ENCODE measurements at places on chromosomes 16 and 17.

GRCh38 chr17:43982171-43982570, 22.3 kb upstream of the NAGS start:
- DNase-seq: no peak

DNA sequence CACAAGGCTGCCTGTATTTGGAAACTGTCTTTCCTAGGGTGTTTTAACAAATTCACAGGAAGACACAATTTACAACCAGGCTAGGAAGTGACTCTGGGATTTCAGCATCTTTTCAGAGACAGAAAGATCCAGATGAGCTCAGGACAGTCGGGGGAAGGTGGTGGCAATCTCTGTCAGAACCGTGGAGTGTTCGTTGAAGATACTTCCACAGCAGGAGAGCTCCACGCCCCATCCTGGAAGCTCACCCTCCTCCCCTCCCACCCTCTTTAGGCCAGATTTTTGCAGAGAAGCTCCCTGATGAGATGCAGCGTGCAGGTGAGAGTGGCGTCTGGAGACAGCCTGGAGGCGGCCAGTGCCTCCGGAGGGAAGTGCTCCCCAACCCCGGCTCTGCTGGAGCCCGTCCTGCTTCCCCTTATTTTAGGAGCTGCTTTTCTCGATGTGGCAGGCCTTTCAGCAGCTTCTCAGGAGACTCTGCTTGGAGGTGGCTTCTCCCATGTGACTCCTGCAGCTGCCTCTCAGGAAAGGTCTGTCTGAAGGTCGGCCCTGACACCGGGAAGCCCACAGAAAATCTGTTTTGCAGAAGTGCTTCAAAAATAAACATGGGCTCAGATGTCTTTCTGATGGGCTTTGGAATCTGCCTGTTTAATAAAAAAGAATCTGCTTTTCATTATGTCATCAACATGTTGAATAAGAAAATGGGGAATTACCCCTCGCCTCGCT, 186.4 kb upstream of the CHMP6 start:
- DNase-seq: no peak

- no peak for DNase-seq
Measured at GRCh38 chr17:16040710-16041251, 41.2 kb downstream of the TTC19 start.

DNA sequence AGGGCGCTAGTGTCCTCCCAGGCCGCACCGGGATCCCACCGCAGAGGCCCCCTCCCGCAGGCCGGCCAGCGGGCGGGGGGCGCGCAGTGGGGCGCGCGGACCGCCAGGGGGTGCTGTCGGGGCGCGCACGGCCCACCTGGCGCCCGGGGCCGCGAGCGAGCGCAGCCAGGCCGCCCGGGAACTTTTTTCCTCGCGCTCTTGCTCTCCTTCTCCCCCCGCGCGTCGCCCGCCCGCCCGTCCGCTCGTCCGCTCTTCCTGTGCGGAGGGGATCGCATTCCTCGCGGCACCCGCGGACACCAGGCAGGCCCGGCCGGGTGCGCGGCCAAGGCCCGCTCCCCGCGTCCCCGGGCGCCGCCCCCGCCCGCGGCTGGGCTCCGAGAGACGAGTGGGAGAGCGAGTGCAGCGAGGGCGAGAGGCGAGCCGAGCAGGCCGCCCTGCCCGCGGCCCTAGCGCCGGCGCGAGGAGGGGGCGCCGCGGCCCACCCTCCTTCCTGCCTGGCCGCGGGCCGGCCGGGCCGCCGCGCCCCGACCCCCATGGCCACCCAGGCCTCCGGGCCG, at the start of gene RAI1:
Gene RAI1 (plus strand): TSS at position 272 of the 557 bp plus-strand sequence. CDS start 111,491 bp downstream, outside the sequence.
- peak; percentile 83 for DNase-seq

GRCh38 chr17:73300392-73300791, 11.4 kb downstream of the CDC42EP4 start:
- DNase-seq: no peak

DNA sequence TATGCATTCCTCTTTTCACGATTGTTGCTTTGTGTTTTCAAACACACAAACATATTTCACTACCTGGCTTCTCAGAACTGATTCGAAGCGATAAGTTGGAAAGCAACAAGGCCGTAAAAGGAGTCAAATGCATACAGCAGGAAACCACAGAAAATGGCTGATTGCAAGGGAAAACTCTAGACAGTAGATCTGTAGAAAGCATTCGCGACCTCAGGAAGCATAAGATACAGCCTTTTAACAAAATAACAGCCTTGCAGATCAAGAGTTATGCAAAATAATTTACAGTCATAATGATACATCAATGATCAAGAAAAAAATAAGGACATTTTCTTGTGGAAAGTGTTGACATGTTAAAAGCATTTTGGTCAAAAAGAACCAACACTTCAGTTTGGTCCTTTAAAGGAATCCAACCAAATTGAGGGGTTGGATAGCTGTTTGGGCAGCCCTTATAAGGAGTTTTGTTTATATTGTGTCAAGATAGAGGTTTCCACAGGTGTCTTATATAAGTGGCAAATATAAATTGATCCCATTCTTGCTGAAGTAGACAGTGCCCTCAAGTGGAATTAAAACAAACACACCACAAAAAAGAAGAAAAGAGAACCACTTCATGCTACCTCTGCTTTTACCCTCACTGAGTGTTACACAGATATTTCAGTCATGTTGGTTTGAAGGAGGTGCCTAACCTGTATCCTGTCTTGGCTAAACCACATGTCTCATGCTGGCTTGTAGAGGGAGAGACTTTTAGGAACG, 5.5 kb downstream of the CYLD start:
- no peak for DNase-seq

GRCh38 chr16:4052801-4053293, 63.4 kb downstream of the ADCY9 start:
- DNase-seq: no peak

DNA sequence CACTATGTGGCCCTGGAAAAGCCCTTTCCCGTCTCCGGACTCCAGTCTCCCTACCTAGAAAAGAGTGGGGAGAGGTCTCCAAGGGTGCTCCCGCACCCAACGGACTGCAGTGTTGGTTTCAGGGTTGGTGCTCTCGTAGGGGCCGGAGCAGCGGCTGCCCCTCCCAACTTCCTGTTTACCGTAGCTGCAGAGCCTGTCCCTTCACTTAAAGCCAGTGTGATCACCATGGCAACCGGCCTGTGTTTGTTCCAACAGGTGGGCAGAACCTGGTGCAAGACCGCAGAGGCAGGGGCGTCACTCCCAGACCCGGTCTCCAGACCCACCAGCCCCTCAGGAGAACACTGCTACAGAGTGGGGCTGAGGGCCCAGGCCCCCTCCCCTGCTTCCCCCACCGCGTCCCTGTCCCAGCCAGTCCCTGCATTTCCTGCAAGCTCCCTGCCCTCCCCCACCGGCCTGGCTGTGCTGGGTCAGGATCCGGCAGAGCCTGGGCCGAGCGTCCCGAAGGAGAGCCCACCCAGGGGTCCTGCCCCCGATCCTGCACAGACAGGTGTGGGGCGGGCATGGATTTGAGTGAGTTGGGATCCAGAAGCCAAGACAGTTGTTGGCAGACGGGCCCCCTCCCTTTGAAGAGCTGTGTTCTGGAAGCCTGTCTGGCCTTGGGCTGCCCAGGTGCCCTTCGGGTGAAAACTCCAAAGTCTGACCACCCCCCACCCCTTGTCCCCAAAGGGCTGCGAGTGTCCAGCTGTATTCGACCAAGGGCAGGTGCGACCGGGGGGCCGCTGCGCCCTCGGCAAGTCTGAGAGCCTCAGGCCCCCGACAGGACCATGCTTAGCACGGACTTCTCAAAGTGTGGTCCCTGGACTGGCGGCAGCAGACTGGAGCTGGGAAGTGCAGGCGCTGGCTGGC, 1.5 kb upstream of the BAIAP3 start:
- DNase-seq: peak; percentile 91

GRCh38 chr17:49972486-49973270, 3.7 kb downstream of the DLX4 start:
- DNase-seq: peak; percentile 68

- DNase-seq: no peak
Measured at GRCh38 chr17:31900877-31901276, 631 bp downstream of the UTP6 start.

DNA sequence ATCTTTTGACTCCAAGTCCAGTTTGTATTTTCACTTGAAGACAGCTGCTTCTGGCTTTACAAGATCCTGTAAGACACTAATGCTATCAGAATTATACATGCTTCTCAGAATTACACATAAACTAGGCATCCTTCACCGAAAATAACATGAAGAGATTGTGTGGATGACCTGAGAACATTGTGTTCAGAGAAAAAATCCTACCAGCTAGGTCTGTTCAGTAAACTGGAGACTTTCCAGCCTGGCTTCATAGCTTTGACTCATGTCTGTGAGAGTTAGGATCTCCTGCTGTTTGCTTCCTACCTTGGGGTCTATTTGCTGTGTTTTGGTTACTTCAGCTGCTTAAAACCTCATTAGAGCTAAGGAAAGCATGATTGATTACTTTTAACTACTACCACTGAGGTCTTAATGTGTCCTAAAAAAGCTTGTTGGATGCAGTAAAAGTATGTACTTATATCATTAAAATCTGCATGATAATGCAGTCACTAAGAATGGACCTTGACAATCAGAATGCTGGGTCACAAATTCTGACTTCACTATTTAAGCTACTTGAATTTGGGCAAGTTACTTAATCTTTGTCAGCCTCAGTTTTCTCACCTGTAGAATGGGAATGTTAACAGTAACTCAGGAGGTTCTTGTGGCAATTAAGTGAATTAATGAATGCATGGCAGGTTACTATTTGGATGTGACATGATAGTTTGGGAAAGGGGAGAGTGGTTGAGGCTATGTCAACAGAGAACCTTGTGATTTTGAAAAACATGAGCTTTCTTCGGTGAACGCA, 8.0 kb upstream of the MYH13 start:
- DNase-seq: no peak

- no peak for DNase-seq
Measured at GRCh38 chr16:25270577-25270976, 12.9 kb upstream of the ZKSCAN2 start.

DNA sequence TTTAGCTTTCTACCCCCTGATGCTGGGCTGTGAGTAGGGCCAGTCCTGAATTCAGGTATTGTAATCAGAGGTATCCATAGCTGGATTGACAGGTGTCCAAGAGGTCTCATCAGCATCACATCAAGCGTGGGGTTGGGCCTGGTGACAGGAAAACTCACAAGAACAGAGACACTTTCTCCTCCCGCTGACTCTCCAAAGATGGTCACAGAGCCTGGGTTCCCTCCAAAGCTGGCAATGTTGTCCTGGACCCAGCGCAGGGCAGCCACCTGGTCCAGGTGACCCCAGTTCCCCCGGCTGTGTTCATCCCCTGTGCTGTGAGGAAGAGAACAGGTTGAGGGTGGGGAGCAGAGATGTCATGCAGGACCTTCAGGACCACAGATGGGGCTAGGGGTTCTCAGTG, 11.7 kb downstream of the CES1 start:
- no peak for DNase-seq

DNA sequence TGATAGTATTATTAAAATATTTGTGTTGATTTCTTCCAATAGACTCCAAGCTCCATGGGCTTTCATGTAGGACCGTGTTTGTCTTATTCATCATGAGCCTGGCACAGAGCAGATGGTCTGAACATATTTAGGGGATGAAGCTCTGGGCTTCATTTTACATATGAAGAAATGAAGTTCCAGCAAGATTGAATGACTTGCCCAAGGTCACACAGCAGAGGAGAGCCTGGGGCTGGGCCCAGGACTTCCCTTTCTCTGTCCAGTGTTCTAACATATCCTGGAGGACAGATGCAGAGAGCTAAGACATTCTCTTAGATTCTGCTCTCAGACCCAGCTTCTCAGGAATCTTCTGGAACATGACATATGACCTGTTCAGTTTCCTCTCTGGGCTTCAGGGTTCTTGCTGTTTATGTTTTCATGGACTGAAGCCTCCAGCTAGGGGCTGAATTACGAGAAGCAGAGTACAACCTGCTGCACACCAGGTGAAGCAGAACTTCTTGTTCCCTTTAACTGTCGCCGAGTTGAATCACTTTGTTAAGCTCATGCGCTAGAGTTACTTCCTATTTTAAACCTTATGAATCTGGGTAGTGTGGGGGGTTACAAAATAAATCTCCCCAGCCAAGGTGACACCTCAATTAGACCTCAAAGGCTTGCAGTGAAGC, 53.6 kb downstream of the GPRC5B start:
- no peak for DNase-seq

DNA sequence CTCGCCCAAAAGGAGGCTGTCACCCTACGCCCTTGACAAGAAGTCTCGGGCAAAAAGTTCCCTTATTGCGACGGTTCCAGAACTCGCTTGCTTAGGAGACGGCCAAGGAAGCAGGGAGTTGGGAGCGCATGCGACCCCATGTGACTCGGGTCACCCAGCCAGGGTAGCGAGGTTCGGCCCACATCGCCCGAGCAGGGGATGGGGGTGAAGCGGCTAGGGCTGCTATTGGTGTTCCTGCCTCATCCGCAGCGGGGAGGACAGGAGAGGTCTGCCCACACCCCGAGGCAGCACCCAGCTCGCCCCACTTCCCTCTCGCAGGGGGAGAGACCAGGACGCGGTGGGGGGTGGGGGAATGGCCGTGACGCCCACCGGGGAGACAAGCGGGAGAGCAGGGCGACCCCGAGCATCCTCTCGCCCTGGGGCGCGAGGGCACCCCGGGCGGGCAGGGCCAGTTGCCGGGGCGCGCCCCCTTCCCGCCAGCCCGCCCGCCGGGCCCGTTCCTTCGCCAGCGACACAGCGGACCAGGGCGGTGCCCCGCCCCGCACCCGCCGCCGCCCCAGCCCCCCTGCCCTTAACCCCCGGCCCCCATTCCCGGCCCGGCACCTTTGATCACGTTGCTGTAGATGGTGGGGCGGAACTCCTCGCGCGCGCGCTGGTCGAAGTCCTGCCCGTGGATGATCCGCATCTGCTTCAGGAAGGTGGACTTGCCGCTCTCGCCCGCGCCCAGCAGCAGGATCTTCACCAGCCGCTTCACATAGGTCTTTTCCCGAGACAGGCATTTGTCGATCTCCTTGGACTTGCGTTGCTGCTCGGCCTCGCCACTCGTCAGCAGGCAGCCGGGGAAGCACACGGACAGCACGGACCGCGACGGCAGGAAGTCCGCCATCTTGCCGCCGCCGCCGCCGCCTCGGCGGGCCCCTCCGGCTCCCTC, 567 bp downstream of the GNA13 start:
- DNase-seq: no peak

DNA sequence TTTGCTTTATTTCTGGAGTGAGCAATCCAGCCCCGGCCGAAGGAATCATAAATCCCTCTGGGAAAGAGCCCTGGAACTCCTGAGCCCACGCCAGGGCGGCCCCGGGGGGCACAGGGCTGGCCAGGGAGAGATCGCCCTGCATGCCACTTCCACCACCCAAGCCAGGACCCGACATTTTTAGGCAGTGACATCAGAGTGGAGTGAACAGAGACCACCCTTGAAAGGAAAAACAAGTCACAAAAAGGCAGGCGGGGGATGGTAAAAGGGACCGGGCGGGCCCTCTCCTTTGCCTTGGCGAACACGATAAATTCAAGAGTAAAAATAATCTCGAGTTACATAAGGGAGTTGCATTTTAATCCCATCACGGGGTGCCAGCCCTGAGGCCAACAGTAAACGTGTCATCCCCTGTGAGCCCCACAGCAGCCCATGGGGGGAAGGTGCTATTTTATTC, 284.1 kb downstream of the C16orf95 start:
- DNase-seq: no peak

GRCh38 chr16:64951193-64951592, 170.7 kb downstream of the CDH11 start:
- no peak for DNase-seq

GRCh38 chr17:49946964-49947584, 21.9 kb upstream of the DLX4 start:
- no peak for DNase-seq

GRCh38 chr16:81216706-81217105, 21.8 kb upstream of the BCO1 start:
- no peak for DNase-seq

- no peak for DNase-seq
Measured at GRCh38 chr16:89732142-89732917, 11.0 kb downstream of the ZNF276 start.

All from H1 (cell line).